ENCODE measurements at places on chromosomes 6 and 20.

- DNase-seq, result no peak
These were observed 601.2 kb upstream of the ARID1B start for GRCh38 chr6:156175971-156176421.

DNA sequence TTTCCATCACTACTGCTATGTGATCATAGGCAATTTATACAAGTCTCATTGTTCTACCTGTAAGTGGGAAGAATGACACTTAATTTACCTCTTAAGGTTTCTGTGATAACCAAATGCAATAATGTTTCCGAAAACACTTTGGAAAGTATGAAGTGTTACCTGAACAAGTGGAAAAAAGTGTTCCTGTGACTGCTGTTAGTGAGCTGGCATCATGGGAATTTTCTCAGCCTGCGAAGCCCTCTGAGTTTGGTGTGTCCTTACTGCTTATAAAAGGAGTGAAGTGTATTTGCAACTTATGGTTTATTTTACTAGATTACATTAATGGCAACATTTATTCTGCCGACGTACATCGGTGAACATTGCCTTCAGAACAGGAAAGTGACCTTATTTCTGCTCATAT is 133.0 kb downstream of the AKAP7 start:
- no peak for DNase-seq

DNA sequence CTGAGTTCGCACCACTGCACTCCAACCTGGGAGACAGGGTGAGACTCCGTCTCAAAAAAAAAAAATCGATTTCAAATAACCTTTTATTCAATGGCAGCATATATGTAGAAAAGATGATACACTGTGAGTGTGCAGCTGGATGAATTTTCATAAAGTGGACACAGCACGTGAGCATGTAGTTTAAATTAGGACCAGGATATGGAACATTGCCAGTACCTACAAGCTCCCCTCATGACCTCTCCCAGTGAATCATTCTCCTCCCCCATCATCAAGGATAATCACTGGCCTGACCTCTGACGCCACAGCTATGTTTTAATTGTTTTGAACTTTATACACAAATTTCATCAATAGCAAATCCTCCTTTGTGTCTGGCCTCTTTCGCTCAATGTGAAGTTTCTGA is 53.8 kb upstream of the HDAC2 start:
- no peak for DNase-seq

- DNase-seq, result no peak
These were observed 118.0 kb upstream of the THEMIS start for GRCh38 chr6:128018821-128019220.

GRCh38 chr20:23225407-23226060 is 125.1 kb upstream of the NXT1 start:
- DNase-seq, result no peak

DNA sequence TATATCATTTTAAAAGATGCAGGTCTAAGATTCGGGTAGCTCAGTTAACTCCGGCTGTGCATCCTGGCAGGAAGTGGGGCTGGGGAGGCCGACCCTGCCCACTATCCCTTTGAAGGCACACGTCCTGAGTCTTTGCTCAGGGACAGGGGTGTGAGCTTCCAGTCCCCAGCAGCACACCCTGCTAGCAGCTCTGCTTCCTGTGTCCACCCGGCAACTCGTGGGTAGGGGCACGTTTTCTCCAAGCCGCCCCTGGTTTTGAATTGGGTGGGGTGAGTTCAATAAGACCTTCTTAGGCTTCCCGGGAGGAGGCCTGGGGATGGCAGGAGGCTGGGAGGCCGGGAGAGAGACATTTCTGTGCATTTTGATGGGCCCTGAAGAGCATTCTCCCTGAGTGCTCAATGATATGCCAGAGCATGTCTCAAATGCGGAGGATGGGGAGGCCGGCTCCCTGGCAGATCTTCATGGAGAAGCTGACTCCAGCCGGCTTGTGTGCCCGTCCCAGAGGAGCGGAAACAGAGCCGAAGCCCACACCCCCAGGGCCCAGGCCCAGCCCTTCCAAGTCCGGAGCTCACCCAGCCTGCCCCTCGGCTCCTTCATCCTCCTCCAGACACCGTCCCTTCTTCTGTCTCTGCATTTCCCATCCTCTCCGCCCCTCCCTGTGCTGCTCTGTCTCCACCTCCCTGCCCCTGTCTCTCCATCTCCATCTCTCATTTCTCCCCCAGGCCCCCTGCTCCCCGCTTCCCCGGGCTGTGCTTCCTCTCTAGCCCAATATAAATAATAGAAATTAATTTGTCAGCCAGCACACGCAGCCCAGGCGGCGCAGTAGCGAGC is 36.3 kb upstream of the ZFAND3 start:
- no peak for DNase-seq

DNA sequence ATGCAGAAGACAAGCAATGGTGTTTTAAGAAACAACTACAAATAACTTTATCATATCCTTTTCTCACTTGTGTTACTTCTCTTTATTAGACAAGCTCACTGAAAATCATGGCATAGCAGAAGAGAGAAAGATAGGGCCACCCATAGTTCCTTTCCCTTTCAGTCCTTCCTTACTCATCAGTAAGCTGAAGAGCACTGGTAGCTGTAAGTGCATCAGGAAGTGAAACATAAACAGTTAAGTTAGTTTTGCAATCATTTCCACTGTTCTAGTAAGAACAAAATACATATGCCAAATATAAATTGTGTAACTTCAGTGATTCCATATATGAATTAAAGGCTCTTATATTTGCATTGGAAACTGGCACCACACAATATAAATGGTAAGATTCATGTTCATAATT is 220.1 kb downstream of the HACE1 start:
- DNase-seq, result no peak

GRCh38 chr6:19772891-19773290 is 64.3 kb upstream of the ID4 start:
- no peak for DNase-seq
